Kidney (tissue), 22 donors: ENCODE measurements at places on chromosomes 5 and 9. TPM values are rescaled to one million over a fixed set of nuclear protein-coding genes. Genes with fewer than 3 reads are reported as not detected.

DNA sequence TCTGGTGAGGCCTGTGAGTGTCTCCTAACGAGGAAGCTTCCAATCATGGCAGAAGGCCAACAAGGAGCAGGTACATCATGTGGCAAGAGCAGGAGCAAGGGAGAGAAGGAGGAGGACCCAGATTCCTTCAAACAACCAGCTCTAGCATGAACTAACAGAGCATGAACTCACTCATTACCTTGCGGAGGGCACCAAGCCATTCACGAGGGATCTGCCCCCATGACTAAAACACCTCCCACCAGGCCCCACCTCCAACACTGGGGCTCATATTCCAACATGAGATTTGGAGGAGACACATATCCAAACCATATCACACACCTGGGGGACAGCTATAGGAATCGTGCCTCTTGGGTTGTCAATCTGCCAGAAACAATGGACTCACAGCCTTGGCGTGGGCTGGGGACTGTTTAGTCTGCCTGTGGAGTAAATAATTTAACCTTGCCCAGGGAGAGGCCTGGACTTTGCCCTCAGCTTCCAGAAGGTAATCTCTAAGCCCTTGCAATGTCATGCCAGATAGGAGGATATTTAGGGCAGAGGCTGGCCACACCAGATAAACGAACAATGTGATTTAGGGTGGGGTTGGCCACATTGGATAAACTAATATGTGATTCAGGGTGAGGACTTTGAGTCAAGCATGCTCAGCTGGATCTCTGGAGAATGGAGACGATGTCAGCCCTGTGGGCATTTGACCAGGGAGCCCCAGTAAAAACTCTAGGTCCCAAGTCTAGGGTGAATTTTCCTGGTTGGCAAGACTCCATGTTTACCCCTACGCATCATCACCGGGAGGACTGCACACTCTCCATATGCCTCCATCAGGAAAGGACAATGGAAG, 13.6 kb upstream of the VDAC1 start:
- H3K36me3 ChIP-seq, result no peaks in the 10 kb centered on the region
- no peak for DNase-seq
- H3K4me3 ChIP-seq, result no peak overlapping the region
- H3K27me3 ChIP-seq, result no peaks in the 10 kb centered on the region
- H3K27ac ChIP-seq, result no peak overlapping the region

- H3K36me3 ChIP-seq, result no peaks in the 10 kb centered on the region
- peaks cover 10% of the 10 kb centered on the region for H3K4me1 ChIP-seq
- no peaks in the 10 kb centered on the region for H3K27me3 ChIP-seq
- peak; percentile 84 for DNase-seq
- peak within 1 kb of the TSS; percentile 93 for H3K4me3 ChIP-seq
Observed at GRCh38 chr9:130834371-130835336, at the start of gene ABL1. Gene ABL1 (plus strand): TSS chr9:130835254. CDS start chr9:130835447, 193 bp downstream.

- no peaks in the 10 kb centered on the region for H3K4me1 ChIP-seq
- no peaks in the 10 kb centered on the region for H3K27me3 ChIP-seq
- DNase-seq, result no peak
Observed at GRCh38 chr9:17847908-17848307, 269.0 kb downstream of the SH3GL2 start.

- no peaks in the 10 kb centered on the region for H3K4me1 ChIP-seq
- peaks cover 14% of the 10 kb centered on the region for H3K36me3 ChIP-seq
- H3K27me3 ChIP-seq, result no peaks in the 10 kb centered on the region
- H3K4me3 ChIP-seq, result no peak overlapping the region
- DNase-seq, result no peak
Observed at GRCh38 chr9:95447660-95448420, 68.9 kb downstream of the PTCH1 start.

GRCh38 chr5:179870952-179871351, 12.3 kb upstream of the MRNIP start:
- peaks cover 17% of the 10 kb centered on the region for H3K36me3 ChIP-seq
- H3K27me3 ChIP-seq, result no peaks in the 10 kb centered on the region
- no peak overlapping the region for H3K27ac ChIP-seq
- no peak overlapping the region for H3K4me3 ChIP-seq
- no peaks in the 10 kb centered on the region for H3K4me1 ChIP-seq
- DNase-seq, result no peak

DNA sequence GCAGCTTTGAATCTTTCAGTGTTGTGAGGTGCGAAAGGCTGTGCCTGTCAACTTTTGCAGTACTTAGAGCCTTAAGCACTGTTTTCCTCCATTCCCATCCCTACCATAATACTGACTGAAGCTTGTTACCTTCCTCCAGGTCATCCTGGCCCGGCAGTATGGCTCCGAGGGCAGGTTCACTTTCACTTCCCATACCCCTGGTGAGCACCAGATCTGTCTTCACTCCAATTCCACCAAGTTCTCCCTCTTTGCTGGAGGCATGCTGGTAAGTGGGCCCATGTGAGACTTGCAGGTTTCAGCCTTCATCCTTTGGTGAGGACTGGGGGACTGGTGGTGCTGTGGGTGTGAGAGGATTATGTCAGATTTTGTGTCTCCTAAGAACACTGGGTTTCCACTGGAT, 1.5 kb downstream of the TMED9 start:
- no peak overlapping the region for H3K27ac ChIP-seq
- no peak overlapping the region for H3K4me3 ChIP-seq
- DNase-seq, result no peak
- no peaks in the 10 kb centered on the region for H3K27me3 ChIP-seq
- H3K36me3 ChIP-seq, result peaks cover 2% of the 10 kb centered on the region

GRCh38 chr9:133657120-133657661, 21.0 kb downstream of the DBH start:
- DNase-seq, result no peak
- H3K4me3 ChIP-seq, result no peak overlapping the region
- peaks cover 2% of the 10 kb centered on the region for H3K27me3 ChIP-seq
- H3K4me1 ChIP-seq, result no peaks in the 10 kb centered on the region
- no peaks in the 10 kb centered on the region for H3K36me3 ChIP-seq
- no peak overlapping the region for H3K27ac ChIP-seq

DNA sequence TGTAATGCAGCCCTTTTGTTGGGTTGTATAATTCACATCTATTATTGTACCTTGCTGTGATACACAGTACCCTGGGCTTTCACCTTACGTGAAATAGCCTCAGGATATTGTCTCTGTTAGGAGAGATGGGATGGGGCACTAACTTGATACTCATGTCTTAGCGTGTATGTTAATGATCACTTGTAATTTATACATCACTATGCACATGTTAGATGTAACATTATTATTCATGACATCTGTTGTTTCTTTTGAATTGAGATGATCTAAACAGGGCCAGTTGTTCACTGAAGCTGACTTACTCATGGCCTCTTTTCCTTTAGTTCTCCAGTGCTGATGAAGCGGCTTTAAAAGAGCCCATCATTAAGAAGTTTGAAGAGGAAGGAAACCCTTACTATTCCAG, 65.2 kb downstream of the MCCC2 start:
- no peak for DNase-seq
- no peaks in the 10 kb centered on the region for H3K27me3 ChIP-seq
- no peaks in the 10 kb centered on the region for H3K4me1 ChIP-seq
- peaks cover 4% of the 10 kb centered on the region for H3K36me3 ChIP-seq
- no peak overlapping the region for H3K27ac ChIP-seq
- H3K4me3 ChIP-seq, result no peak overlapping the region

DNA sequence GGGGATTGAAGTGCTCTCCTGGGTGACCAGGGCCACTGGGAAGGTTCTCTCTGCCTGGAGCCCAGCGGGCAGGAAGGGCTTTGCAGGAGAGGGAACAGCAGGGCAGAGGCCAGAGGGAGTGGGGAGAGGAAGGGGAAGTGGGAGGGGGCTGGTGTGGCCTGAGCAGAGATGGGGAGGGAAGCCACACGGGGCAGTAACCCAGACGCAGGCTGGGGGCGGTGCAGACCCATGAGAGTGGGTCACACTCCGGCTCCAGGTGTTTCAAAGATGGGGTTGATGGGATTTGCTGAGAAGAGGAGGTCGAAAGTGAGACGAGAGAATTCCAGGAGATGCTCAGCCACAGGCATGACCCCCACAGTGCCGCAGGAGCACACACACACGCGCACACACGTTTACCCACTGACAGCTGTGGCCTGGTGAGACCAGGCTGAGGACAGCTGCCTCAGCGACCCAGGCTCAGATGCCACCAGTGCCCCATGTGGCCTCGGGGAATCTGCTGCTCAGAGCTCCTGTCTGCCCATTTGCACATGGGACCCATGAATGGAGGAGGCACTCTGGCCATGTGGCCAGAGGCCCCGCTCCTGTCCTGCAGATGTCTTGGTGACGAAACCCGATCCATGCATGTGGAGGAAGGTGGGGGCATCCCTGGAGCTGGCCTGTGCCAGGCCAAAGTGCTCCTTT, 32.7 kb upstream of the FCN2 start:
- no peaks in the 10 kb centered on the region for H3K36me3 ChIP-seq
- DNase-seq, result peak; percentile 49
- no peaks in the 10 kb centered on the region for H3K27me3 ChIP-seq
- H3K4me1 ChIP-seq, result no peaks in the 10 kb centered on the region
- H3K4me3 ChIP-seq, result no peak overlapping the region

GRCh38 chr9:35771075-35771433, 17.0 kb upstream of the MSMP start:
- H3K4me3 ChIP-seq, result no peak overlapping the region
- H3K36me3 ChIP-seq, result no peaks in the 10 kb centered on the region
- H3K4me1 ChIP-seq, result no peaks in the 10 kb centered on the region
- no peaks in the 10 kb centered on the region for H3K27me3 ChIP-seq

- no peaks in the 10 kb centered on the region for H3K36me3 ChIP-seq
- no peak overlapping the region for H3K4me3 ChIP-seq
- no peaks in the 10 kb centered on the region for H3K27me3 ChIP-seq
- no peak for DNase-seq
Observed at GRCh38 chr9:26034786-26035185, 356.5 kb upstream of the TUSC1 start.

DNA sequence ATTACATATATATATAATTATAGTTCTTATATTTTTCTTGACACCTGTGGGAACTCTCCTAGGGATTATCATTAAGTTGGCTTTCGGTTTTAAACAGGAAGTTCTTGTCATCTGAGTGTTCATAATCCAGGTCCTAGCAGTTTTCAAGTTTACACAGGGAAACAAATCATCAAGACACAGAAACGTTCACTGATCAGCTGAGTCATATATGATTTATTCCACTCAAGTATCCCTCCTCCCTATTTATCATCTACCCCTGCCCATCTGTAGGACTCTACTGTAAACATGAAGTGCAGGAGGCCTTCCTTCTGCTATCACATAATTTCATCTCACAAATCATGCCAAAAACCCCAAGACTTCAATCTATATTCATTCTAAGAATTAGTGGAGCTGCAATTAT, 6.3 kb downstream of the SLC25A51 start:
- peaks cover 31% of the 10 kb centered on the region for H3K36me3 ChIP-seq
- no peak overlapping the region for H3K27ac ChIP-seq
- no peak for DNase-seq

GRCh38 chr5:137234973-137235943, 263.9 kb downstream of the SPOCK1 start:
- no peaks in the 10 kb centered on the region for H3K36me3 ChIP-seq
- H3K27ac ChIP-seq, result no peak overlapping the region
- no peak overlapping the region for H3K4me3 ChIP-seq
- no peaks in the 10 kb centered on the region for H3K4me1 ChIP-seq
- no peak for DNase-seq

DNA sequence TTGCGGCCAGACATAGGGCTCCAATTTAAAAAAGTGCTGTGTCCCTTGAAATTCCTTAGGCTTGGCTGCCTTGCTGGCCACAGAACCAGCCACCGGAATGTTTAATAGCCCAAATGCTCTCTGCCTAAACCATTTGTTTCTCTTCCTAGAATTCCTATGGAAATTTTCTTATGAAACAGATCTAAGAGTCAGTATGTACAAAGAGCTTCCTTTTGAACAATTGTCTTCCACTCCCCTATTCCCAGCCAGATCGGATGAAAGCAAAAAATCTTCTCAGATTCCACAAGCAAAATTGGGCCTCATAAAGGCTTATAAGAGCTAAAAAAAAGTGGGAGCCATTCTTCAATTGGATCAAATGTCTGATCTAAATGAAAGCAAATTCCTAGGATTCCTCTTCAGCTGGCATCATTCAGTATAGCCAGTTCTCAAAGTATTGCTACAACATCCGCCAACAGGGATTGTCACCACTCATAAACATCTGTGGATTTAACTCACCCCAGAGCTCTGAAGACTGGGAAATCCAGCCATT, 104.3 kb downstream of the CEMIP2 start:
- H3K36me3 ChIP-seq, result no peaks in the 10 kb centered on the region
- H3K4me3 ChIP-seq, result no peak overlapping the region
- H3K27ac ChIP-seq, result no peak overlapping the region
- no peaks in the 10 kb centered on the region for H3K27me3 ChIP-seq
- no peaks in the 10 kb centered on the region for H3K4me1 ChIP-seq

DNA sequence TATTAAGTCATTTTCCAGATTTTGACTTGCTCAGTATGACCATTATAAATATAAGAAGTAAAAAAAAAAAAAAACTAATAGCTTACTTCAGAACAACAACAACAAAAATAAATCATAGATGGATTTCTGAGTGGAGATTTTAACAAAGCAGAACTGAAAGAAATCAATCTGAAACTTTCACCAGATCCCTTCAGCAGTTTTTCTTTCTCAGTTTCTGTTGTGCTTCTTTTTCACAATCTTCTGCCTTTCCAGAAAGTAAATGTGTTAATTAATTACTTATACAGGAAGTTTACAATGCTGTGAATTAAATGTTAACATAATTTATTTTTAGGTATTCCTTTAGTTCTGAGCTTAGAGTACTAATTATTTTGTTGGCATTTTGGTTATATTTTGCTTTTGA, 73.5 kb downstream of the CHSY3 start:
- no peak overlapping the region for H3K4me3 ChIP-seq
- H3K27ac ChIP-seq, result no peak overlapping the region
- no peak for DNase-seq
- H3K4me1 ChIP-seq, result no peaks in the 10 kb centered on the region
- no peaks in the 10 kb centered on the region for H3K27me3 ChIP-seq

KCNIP1 gene
- 1.8 TPM for total RNA-seq

INSL4 gene
- total RNA-seq, result not detected

PCDHB15 gene
- 6.0 TPM for total RNA-seq

PRDM9 gene
- total RNA-seq, result not detected

OR1Q1 gene
- total RNA-seq, result not detected

SELENOP gene
- total RNA-seq, result 305 TPM
